ENCODE measurements at places on chromosomes 7 and 10.

DNA sequence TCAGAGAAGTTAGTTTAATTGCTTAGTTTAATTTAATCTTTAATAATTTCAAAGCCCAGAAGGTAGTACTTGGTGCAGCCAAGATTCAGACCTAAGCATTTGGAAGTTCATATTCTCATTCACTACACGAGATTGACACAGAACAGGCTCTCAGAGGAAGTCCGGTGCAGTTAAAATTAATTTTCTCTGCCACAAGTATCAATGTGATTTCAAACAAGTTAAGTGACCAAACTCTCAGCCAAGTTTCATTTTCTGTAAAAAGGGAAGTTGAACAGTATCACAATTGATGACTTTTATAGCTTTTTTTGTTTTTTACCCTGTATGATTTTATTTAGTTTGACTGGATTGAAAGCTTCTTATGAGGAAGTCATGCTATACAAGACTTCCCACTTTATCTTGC, 1494.9 kb upstream of the LRRTM3 start:
- DNase-seq = no peak

GRCh38 chr7:52119537-52119936, 802.9 kb upstream of the COBL start:
- no peak for DNase-seq

DNA sequence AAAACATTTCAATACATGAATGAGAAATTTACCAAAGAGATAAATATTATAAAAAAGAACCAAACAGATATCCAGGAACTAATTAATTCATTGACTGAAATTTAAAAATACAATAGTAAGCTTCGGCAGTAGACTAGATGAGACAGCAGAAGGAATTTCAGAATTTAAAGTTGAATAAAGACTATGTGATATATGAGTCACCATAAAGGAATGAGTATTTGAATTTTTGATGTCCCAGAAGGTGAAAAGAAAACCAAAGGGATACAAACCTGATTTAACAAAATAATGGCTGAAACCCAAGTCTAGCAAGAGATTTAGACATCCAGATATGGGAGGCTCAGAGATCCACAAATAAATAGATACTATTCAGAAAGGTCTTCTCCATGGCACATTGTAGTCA, 623.9 kb upstream of the FOXK1 start:
- DNase-seq = no peak

GRCh38 chr10:62866451-62866850, 50.3 kb upstream of the EGR2 start:
- DNase-seq = no peak

DNA sequence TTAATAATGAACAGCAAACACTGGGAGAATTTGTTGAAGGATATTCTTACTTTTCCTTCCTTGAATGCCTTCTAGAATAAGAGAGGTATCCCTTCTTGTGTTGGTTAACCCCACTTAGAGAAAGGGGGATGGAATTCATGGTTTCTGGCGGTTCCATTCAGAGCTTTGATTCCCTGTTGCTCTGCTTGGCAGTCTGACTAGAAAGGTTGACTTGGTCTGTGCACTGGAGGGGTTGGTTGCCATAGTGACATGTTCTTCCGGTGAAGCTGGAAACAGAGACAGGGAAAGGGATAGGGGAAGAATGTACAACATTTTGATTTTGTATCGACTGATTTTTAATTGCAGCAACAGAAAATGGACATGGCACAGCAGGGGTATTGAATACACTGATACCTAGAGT, 2.5 kb downstream of the TMEM178B start:
- DNase-seq = no peak
